ENCODE measurements at places on chromosomes 5 and 9. TPM values are rescaled to one million over a fixed set of nuclear protein-coding genes. Genes with fewer than 3 reads are reported as not detected.

The DPM2 gene
- 12.4 TPM for total RNA-seq

The OTP gene
- total RNA-seq, result not detected

The INSL4 gene
- total RNA-seq, result not detected

The SLC1A1 gene
- 23.1 TPM for total RNA-seq

The NDST1 gene
- total RNA-seq, result 63.7 TPM

The CKS2 gene
- 4.4 TPM for total RNA-seq

The INSL6 gene
- not detected for total RNA-seq

The CARTPT gene
- not detected for total RNA-seq

The ACOT12 gene
- 51.6 TPM for total RNA-seq

The IL3 gene
- not detected for total RNA-seq

The BTNL3 gene
- not detected for total RNA-seq

The SOHLH1 gene
- total RNA-seq, result not detected

The ZNF883 gene
- 0.08 TPM for total RNA-seq

The CCDC192 gene
- total RNA-seq, result not detected

The EGFLAM gene
- total RNA-seq, result 2.0 TPM

The ARAP3 gene
- 3.3 TPM for total RNA-seq

The RELL2 gene
- total RNA-seq, result 0.96 TPM

The BTNL9 gene
- total RNA-seq, result 8.8 TPM

The CCNJL gene
- total RNA-seq, result 0.48 TPM

The POU5F2 gene
- 0.38 TPM for total RNA-seq

The SCGB3A2 gene
- total RNA-seq, result not detected

The MAMDC4 gene
- 28.6 TPM for total RNA-seq

The GGTA1 gene
- 1.2 TPM for total RNA-seq

The SOX30 gene
- total RNA-seq, result not detected

The TLX3 gene
- total RNA-seq, result not detected

The SLC25A2 gene
- 0.25 TPM for total RNA-seq

The HRCT1 gene
- total RNA-seq, result 0.96 TPM

The PAPPA gene
- 0.13 TPM for total RNA-seq

The SPAG8 gene
- total RNA-seq, result 0.50 TPM

The ADCY2 gene
- 0.35 TPM for total RNA-seq

The SAXO1 gene
- not detected for total RNA-seq

The PHYHD1 gene
- 70.8 TPM for total RNA-seq

The IER5L gene
- total RNA-seq, result 4.5 TPM

The FGF18 gene
- total RNA-seq, result not detected

The BRD3OS gene
- 7.6 TPM for total RNA-seq

The LECT2 gene
- total RNA-seq, result 6.5 TPM

The XRCC4 gene
- total RNA-seq, result 1.8 TPM

The DDX4 gene
- total RNA-seq, result not detected

The PCDHA13 gene
- total RNA-seq, result 0.28 TPM

The ORM2 gene
- total RNA-seq, result 4,103 TPM

The TRPM3 gene
- 0.38 TPM for total RNA-seq

All from left lobe of liver (tissue), 2 donors.